ENCODE measurements at places on chromosomes 12 and 14. TPM values are rescaled to one million over a fixed set of nuclear protein-coding genes. Genes with fewer than 3 reads are reported as not detected.
A peak's percentile ranks its signal among the peaks of the same experiment; 100 is the strongest.

GRCh38 chr12:27730097-27730588 is 19.5 kb downstream of the MRPS35 start:
- ATAC-seq: no peak

GRCh38 chr12:104187446-104188155 is 28.0 kb upstream of the TXNRD1 start:
- ATAC-seq: no peak

- ATAC-seq: no peak
These were observed 3.2 kb downstream of the CRIP2 start for GRCh38 chr14:105477660-105478397.

DNA sequence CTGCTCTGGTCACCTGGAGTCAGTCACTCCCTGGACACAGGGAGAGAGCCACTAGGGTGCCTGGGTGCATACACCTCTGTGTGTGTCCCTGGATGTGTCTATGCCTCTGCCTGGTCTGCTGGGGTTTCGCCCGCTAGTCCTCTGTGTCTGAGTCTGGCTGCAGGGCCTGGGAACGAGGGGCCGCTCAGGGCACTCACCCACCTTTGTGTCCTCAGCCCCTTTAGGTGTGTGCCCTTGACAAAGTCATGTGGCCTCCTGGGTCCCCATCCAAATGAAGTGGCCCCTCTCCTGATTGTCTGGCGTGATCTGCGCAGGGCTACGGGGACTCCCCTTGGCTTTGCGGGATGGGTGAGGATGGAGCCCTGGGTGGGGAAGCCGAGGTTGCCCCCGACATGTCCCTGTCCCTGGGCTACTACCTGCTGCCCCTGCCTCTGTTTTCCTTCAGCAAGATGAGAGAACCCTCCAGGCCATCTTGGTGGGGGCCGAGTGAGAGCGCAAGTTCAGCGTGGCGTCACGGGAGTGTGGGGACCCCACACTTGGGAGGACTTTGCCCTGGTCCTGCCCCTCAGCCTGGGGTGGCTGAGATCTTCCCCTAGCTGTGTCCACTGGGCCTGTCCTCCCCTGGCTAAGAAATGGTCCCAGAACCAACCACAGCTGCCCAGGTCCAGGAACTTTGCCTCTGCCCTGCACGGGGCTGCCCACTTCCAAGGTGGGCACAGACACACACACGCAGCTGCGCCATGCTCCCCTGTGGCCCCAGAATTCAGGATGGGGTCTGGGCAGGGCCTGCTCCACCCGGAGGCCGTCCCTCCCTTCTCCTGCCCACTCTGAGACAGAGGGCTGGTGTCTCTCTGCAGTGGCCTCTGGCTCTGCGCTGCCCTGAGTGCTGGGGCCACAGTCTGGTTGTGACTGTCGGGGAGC is 2.7 kb upstream of the AHNAK2 start:
- ATAC-seq: no peak

DNA sequence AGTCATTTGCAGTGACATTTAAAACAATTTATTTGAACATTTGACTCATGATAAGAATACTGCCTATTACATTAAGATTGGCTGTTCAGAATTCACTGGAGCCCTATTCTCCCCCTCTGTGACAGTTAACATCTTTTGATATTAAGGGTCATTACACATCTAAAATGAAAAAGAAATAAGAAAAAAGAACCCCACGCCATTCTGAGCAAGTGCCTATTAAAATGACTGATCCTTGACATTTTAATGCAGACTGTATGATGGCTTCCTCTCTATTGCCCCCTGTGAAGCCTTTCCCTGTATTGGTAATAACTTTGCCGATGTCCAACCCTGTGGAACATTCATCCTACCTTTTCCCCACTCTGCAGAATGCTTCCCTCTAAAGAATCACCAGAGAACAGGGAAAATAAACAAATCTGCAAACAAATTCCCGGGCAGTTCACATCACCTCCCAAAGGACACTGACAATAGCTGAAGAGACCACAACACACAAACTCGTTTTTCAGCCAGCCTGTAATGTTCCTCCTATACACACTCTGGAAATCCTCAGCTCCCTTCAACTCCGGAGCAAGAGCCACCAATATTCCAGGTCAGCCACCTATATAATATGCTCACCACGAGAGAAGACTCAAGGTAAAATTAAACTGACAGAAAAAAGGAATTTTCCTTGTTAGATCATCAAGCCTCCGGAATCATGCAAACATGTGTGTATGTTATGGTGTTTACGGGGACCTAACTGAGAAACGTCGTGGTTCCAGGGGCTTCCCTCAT is 2.1 kb downstream of the NIN start:
- no peak for ATAC-seq

DNA sequence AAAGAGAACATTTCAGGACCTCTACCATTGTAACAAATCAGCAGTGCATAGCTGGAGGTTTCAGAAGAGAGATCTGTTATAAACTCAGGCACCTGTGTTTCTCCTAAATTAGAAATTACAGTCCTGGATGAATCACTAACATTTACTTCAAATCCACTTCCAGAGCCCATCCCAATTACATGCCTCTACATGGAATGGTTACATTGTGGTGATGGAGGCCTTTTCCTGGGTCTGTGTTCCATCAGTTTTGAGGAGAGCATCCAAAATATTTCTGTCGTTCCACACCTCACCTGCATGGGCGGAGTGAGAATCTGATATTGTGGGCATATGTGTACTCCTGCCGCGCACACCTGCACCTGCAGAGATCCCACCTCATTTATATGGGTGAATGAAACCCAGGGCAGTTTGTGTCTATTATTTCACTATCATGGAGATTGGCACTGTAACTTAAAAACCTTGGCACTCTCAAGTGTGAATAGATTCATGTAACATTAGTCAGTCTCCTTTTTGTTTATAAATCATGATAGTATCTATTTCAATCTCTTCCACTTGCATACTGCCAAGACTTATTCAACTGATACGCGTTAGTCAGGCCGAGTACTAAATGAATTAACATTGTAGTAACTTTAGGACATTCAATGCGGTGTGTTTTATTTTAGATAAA is 215.1 kb upstream of the FAR2 start:
- ATAC-seq: no peak

GRCh38 chr14:96824283-96824682 is 27.1 kb downstream of the VRK1 start:
- ATAC-seq: no peak

- no peak for ATAC-seq
These were observed 368.0 kb downstream of the TMEM121 start for GRCh38 chr14:105894125-105894977.

GRCh38 chr12:119772431-119772830 is 104.5 kb downstream of the PRKAB1 start:
- peak; percentile 34 for ATAC-seq

DNA sequence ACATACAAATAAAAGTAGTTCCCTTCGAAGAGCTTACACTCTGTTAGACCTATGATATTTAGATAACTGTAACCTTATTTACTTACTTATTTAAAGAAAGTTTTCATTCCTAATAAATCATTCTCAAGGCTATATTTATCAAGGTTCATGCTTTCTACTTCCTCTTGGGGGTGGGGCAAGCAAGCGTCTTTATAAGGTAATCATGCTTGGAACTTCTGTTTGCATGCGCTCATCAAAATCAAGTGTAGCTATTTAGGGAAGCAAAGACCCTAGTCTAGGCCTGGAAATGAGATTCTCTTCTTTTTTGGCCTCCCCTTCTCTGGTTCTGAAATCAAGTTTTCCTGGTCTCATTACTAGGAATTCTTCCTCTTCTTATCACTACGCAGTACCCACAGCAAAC is 766 bp downstream of the RERG start:
- no peak for ATAC-seq

- ATAC-seq: no peak
These were observed 13.3 kb downstream of the TSPAN9 start for GRCh38 chr12:3090240-3091037.

GRCh38 chr12:89140602-89141238 is 211.6 kb downstream of the DUSP6 start:
- ATAC-seq: peak; percentile 97

GRCh38 chr14:89214221-89214965 is 202.6 kb downstream of the FOXN3 start:
- ATAC-seq: no peak

- no peak for ATAC-seq
These were observed 10.8 kb upstream of the MDM1 start for GRCh38 chr12:68342966-68343365.

- no peak for ATAC-seq
These were observed 25.9 kb downstream of the CD9 start for GRCh38 chr12:6226002-6226678.

DNA sequence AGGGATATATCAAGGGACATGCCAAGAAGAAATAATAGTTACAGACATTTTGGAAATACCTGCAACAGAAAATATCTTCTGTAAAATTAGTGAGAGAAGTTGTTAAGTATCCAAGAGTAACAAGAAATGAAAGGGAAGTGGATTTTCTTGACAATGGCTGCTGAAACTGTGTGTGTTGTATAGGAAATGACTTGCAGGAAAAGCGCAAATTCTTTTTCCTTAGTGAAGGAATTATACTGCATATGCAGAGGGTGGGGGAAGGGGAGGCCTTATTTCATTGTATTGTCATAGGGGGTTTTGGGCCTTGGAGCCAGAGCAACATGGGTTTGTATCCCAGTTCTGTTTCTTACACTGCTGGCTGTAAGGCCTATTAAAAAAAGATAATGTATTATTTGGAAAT is 84.4 kb upstream of the DDHD1 start:
- no peak for ATAC-seq

DNA sequence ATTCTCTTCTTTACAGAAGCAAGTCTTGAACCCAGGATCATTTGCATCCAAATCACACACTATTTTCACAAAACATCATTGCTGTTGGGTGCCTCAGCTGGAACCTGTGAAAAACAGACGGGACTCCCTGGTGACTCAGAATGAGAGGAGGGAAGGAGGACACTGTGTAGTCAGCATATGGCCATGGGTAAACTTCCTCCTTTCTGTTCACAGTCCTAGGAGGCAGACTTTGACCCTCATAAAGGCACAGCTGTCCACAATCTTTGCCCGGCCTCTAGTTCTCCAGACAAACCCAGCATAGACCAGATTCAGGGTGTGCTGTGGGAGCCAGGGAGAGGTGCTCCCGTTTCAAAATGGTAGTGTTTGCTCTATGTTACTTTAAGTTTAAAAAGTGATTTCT is 62.0 kb downstream of the DYRK2 start:
- ATAC-seq: no peak

DNA sequence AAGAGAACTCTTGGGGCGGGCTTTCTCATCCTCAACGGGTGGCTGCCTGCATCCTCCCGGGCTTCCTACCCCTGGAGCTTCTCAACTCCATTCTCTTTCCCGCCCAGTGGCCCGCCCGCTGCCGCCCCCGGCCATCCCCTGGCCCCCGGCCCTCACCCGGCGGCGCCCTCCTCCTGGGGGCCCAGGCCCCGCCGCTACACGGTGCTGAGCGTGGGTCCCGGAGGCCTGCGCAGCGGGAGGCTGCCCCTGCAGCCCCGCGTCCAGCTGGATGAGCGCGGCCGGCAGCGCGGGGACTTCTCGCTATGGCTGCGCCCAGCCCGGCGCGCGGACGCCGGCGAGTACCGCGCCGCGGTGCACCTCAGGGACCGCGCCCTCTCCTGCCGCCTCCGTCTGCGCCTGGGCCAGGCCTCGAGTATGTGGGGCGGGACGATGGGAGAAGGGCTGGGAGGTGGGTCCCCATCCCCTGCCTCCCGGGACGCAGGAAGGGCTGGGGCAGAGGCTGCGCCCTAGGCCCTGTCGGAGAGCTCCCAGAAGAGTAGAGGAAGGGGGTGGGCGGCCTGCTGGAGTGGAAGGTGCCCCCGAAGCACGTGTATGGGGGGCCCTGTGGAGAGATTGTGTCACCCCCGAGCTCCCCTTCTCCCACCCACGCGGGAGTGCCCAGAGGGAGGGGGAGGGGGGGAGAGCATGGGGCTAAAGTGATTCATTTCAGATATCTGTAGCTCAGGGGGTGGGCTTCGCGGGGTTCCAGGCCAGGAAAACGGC is 1.5 kb downstream of the LAG3 start:
- ATAC-seq: no peak

GRCh38 chr14:73833034-73833433 is 18.6 kb upstream of the PTGR2 start:
- no peak for ATAC-seq

GRCh38 chr12:132723764-132724140 is 13.1 kb downstream of the PGAM5 start:
- ATAC-seq: no peak

DNA sequence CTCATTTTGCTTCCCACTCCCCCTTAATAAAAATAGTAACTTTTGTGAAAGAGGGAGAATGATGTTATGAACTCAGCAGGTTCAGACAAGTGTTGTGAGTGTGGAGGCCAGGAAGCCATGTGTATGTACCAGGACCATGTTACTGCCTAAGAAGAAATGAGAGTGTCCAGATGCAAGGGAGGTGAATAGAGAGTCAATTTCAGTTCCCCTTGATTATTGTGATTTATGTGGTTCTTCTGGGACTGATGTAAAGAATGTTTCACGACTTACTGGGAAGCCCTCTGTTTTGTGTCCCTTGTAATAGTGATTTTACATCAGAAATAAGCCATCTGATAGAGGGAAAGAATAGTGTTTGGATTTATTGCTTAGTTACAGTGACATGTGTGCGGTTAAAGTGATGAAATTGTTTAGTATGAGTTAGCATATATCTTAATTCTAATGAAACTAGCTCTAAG is 32.5 kb downstream of the FBXO34 start:
- peak; percentile 38 for ATAC-seq

DNA sequence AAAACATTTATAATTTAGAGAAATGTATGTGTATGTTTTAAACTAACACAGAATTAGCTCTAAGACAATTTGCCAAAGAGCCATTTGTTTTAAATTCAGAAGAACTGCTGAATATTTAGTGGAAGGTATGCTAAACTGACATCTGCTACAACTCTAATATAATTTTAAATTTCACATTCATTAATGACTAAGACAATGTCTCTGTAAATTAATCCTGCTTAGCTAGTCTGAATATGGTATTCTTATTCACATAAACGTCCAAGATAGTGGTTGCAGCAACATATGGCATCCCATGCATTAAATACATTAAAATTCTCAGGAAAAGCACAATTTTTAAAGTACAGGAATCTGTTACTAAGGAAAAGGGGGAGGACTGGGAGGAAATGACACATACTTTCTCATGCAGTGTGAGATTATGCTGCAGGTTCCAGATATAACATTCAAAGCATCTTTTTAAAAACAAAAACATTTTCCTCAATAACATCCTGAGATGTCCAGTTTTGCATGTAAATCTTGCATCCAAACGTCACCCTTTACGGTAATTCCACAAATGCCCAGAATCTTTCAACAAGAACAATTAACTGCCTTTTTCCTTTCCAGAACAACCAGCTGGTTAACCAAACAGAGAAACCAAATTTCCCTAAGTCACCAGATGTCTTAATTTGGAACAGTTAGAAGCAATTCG is 26.9 kb downstream of the WDR89 start:
- ATAC-seq: peak; percentile 82

P2RX2 gene
- 0.13 TPM for total RNA-seq

KLRF1 gene
- total RNA-seq: 2.5 TPM

GLRX5 gene
- total RNA-seq: 51.3 TPM

GLS2 gene
- 4.2 TPM for total RNA-seq

HVCN1 gene
- total RNA-seq: 1.2 TPM

PLCZ1 gene
- not detected for total RNA-seq

HOXC11 gene
- total RNA-seq: 0.09 TPM

FAM90A1 gene
- 0.31 TPM for total RNA-seq

MYBPC1 gene
- 4.0 TPM for total RNA-seq

TPH2 gene
- not detected for total RNA-seq
